ENCODE measurements at places on chromosomes 7 and 10.
A peak's percentile ranks its signal among the peaks of the same experiment; 100 is the strongest.

DNA sequence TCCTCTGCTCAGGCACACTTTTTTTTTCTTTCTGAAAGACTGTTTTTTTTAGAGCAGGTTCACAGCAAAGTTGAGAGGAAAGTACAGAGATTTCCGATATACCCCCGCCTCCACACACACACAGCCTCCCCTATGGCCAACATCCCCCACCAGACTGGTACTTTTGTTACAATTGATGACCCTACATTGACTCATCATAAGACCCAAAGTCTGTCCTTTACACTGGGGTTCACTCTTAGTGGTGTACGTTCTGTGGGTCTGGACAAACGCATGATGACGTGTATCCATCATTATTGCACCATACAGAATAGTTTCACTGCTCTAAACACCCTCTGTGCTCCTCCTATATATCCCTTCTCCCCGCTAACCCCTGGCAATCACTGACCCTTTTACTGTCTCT is 107.7 kb downstream of the RBM20 start:
- DNase-seq, result no peak

DNA sequence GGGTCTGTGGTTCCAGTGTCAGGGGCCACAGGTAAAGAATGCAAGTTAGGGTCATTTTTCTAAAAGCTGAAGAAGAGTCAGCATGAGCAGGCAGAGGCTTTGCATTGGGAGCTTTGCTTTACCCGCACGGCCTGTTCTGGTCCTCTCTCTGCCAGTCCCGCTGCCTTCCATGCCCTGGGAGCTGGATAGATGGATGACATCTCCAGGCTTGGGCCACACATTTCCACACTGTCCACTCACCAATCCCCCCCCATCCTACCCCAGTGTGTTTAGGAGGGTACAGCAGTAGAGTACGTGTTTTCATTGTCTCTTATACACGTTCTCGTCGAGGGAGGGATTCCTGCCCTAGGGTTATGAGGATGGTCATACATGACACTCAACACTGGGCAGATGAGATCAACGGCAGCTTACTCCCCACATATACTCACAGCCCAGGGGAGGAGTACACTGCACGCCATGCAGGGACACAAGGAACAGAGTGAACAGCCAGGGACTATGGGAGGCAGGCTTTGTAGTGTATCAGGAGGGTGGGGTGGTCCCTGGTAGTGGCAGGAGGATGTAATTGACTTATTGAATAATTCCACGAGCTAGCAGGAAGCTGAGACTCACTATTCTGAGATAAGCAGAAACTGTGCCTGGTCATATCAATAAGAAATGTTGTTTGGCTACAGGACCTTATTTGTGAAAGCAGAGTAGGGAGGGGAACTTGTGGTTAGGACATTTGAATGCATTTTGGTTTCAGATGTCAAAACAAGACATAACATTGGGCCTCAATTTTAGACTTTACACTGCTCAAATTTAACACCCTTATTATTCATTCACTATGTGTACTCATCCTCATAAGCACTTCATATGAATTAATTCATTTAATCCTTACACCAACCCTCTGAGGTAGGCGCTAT is 36.6 kb downstream of the PLPP4 start:
- no peak for DNase-seq

DNA sequence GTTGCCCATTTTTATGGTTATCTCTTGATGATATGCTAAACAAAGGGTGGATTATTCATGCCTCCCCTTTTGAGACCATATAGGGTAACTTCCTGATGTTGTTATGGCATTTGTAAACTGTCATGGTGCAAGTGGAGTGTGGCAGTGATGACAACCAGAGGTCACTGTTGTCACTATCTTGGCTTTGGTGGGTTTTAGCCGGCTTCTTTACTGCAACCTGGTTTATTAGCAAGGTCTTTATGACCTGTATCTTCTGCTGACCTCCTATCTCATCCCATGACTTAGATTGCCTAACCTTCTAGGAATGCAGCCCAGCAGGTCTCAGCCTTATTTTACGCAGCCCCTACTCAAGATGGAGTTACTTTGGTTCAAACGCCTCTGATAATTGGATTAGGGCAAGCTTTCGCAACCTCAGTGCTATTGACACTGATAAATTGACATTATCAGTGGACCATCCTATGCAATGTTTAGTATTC is 36.9 kb downstream of the BAG3 start:
- no peak for DNase-seq

DNA sequence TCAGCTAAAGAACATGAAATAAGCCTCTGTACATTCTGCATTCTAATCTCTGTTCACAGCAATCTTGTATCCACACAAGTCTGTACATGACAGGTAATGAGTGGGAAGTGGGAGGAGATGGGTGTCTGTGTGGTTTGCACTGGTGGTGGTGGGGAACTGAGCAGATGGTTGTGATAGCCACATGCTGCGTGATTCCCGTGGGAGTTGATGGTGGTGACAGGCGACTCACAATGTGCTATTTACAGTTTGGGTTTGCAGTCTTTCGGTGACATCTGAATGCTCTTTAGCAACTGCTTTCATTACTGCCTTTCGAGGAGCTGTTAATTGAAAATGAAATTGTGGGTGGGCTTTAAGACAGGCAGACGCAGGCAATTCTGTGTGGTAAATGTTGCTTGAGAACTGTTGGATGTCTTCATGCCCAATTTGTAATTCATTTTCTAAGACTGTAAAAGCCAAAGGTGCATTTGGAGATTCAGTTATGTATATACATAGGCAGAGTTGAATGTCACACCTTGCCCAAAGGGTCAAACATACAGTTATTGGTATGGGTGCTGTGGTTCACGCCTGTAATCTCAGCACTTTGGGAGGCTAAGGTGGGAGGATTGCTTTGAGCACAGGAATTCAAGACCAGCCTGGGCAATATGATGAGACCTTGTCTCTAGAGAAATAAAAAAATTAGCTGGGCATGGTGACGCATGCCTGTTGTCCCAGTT is 308.2 kb downstream of the AUTS2 start:
- peak; percentile 4 for DNase-seq

- no peak for DNase-seq
These were observed 491 bp upstream of the SH2D4B start for GRCh38 chr10:80537086-80537735.

DNA sequence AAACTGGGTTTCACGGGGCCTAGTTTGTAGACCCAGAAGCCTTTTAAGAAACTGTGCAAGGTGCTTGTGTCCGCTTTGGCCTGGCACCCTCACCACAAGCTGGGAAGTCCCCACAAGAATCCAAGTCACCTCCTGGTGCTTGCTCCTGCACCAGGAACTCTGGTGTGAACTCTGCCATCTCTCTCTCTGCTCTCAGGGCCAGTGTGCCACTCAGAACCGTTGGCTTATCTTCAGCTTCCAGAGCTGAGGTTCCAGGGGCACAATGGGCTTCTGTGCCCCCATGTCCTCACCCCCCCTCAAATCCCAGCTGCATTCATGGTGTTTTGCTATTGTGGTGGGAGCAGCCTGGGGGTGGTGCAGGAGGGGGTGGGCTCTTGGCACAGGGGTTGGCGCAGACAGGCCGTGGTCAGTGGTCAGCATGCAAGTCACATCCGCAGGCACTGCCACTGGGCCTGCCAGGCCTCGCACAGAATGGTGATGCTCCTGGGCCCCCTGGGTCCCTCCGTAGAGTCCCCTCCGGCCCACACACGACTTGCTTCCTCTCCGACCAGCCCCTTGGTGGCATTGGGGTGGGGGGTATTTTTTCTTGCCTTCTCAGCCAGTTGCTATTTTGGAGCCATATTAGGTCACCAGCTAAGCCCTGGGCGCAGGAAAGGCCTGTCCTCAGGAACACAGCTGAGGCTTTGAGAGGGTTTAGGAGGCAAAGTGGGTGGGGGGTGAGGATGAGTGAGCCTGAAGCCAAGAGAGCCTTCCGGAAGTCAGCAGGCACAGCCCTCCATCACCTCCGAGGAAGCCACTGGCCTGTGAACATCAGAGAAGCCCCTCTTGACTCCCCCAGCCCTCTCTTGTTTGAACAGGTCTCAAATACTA is 3.0 kb downstream of the ZCCHC24 start:
- DNase-seq, result no peak

GRCh38 chr10:88974012-88974411 is 16.6 kb upstream of the FAS start:
- DNase-seq, result no peak

Data from stimulated activated CD8-positive, alpha-beta memory T cell treated with anti-CD3 and anti-CD28 coated beads, Interleukin-15, amount 100 ng/mL, for 48 hours (primary cell).